ENCODE measurements at places on chromosomes 12 and 14.

DNA sequence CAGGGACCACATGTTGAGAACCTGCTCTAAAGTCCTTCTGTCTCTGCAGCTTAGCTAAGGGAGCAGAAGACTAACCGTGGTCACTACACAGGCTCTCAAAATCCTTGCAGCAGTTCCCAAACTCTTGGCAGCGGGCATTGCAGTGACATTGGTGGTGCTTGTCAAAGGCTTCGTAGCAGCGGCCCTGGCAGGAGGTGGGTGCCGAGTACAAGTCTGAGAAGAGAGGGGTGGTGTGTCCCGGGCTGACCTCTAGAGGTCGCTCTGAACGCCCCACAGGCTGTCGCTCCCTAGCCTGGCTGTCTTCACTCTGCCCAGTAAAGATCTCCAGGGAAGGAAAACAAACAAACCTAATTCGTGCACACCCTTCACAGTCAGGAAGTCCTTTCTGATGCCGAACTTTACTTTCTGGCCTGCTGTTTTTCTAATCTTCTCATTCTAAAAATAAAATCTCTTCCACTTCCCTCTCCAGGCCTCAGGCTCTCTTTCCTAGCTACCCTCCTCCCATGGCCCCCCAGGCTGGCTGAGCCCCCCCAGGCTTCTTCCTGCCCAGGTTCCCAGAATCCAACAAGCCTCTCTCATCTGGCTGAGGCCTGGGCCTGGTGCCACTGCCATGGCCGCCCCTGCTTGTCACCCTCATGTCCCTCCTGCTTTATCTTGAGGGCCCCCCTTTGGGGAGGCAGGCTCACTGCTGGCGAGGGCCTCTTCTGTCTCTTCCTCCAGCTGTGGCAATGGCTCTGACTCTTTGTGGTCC is 7.7 kb downstream of the ENDOU start:
- peak; percentile 71 for DNase-seq

- DNase-seq, result no peak
Measured at GRCh38 chr14:93794756-93795155, 6.5 kb upstream of the PRIMA1 start.

DNA sequence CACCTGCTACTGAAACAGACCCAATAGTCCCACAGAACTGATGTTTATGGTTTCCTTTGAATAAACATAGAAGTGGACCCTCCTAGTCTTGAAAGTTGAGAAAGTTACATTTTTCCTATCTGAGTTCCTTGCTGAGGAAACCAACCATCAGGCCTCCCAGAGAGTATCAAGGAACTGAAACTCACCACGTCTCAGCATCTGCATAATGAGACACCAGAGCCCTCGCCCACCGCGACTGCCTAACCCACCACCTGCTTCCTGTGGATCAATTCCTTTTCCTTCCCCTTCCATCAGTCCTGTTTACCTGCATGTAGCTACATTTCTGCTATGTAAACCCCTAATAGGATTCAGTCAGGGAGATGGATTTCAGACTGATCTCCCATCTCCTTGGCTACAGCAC is 443.2 kb upstream of the TMEM132C start:
- no peak for DNase-seq

GRCh38 chr14:75134644-75135043 is 7.8 kb upstream of the NEK9 start:
- no peak for DNase-seq

GRCh38 chr14:104750056-104750752 is 2.7 kb upstream of the SIVA1 start:
- DNase-seq, result no peak

GRCh38 chr12:124623344-124624035 is 56.1 kb upstream of the NCOR2 start:
- no peak for DNase-seq

GRCh38 chr14:54593860-54594259 is 26.9 kb downstream of the SAMD4A start:
- DNase-seq, result no peak

GRCh38 chr12:56188778-56189098 is 545 bp downstream of the SMARCC2 start:
- no peak for DNase-seq

- DNase-seq, result no peak
Measured at GRCh38 chr12:63916561-63917476, 72.3 kb downstream of the SRGAP1 start.

GRCh38 chr12:52350021-52350620 is 17.2 kb downstream of the KRT85 start:
- DNase-seq, result no peak

DNA sequence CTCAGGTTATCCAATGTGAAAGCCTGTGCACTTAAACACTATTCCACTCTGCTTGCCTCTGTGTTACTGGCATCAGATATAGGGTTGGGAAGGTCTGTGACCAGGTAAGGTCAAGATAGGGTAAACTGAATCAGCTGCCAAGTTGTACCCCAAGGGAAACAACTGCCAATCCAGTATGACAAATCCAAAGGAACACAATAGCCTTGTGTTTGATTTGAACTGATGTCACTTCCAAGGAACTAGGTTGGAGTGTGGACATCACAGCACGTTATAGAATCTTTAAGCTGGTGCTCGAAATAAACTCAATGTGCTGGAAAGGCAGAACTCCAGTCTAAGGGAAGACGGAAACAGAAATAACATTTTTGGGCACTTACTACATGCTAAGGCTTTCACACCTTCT is 223.4 kb upstream of the BTG1 start:
- no peak for DNase-seq

DNA sequence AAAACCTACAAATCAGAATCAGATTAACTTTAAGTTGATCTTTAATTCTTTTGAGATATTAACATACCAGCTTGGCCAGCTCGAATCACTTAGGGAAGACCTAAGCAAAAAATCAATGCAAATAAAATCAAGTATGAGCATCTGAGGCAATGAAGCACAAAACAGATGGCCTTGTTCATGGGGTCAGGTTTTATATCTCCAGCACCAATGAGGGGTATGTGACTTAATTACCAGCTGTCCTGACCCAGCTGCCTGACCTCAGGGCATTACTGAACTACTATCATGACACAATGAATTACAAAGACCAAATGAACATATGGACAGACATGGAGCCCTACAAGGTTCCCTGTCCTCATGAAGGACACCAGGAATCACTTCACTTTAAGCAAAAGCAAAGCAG is 70.5 kb downstream of the FGD6 start:
- no peak for DNase-seq

DNA sequence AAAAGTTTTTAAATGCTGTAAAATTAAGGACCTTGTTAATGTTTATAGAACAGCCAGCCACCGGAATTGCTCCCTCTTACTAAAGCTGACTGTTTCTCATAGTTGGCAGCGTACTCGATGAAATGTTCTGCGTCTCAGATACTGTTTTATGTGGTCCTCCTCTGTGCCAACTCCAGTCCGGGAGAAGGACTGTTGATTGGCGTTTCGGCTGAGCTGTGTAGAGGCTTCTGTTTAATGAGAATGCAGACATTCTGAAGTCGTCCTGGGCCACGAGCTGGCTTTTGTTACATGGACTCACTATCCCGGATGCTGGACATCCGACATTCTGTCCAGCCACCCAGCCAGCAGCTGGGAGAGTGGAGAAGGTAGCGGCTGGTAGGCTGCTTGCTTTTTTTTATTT is 75.4 kb downstream of the WDR20 start:
- no peak for DNase-seq

- DNase-seq, result no peak
Measured at GRCh38 chr14:100643426-100643825, 56.2 kb upstream of the BEGAIN start.

GRCh38 chr12:9361879-9362326 is 153.7 kb upstream of the PZP start:
- no peak for DNase-seq

DNA sequence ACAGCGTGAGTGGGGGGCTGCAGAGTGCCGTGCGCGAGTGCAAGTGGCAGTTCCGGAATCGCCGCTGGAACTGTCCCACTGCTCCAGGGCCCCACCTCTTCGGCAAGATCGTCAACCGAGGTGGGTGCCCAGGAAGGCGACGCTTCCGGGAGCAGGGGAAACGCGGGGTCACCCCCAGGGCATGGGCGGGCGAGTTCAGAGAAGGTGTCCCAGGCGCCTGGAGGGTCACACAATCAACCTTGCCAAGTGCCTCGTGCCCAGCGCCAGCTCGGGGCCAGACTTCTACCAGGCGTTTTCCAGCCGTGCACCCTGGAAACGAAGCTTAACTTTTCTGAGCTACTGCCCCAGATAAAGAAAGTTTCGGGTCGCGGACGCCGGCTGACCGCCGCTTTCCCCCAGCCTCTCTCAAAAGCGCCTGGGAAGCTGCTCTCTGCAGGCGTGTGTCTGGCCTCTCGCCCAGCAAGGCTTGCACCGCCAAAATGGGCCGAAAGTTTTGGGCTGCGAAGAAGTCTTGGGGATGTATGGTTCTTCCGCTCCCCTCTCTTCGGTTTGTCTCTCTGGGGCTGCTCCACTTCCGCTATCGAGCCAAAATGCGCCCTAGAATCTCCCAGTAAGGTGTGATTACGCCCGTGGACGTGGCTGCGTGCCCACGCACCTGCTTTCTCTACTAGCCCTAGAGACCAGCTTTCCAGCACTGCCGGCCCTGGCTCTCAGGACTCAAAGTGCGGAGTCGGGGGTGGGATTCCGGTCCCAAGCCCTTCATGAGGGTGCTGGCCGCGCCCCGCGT is 1.7 kb downstream of the WNT1 start:
- DNase-seq, result no peak

GRCh38 chr14:55430024-55430690 is 10.3 kb downstream of the TBPL2 start:
- no peak for DNase-seq

DNA sequence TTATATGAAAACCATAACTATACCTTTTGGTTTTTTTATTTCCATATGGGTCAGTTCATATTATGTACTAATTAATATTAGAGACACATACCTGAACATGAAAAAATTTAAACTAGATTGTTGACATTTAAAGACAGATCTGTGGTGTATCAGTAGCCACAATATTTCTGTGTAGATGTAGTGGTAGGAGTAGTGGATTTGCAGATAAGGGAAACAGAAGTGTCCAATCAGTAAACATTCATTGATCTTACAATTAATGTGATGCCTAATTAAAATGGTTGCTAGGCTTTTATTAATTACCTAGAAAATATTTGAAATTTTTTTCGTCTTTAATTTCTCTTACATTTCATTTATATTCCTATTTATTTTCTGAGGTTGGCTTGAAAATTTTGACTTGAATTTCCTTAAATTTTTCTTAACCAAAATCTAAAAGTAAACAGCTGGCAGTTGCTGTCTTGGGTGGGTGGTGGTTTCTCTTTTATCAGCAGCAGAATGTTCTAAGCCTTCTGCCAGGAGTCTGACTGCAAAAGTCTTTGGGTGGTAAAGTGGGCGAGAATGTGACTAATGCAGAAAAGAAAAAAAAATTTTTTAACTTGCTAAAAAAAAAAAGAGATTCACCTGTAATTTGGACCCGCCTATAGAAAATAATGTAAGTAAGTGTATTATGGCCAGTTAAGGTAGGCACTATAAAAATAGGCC is 2.4 kb downstream of the FGFR1OP2 start:
- DNase-seq, result no peak

DNA sequence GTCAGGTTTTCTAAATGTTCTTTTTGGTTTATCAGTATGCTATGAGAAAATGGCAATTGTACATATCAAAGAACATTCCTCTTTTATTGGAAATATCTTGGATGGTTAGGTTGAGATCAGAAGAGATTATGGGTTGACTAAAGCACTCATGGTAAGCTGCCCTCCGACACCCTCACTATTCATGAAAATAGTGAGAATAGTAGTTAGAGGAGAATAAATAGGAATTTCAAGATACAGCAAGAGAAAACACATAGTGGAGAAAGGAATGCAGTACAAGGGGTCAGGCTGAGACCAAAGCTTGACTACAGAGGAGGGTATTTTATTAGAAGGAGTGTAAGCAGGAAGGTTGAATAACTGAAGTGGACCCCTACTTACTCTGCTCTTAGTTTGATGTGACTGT is 112.5 kb downstream of the PTPRQ start:
- no peak for DNase-seq

- no peak for DNase-seq
Measured at GRCh38 chr12:3888659-3889058, 15.5 kb upstream of the PARP11 start.

- no peak for DNase-seq
Measured at GRCh38 chr12:124289634-124290600, 5.0 kb upstream of the RFLNA start.

GRCh38 chr14:52693036-52693435 is 2.3 kb downstream of the ERO1A start:
- DNase-seq, result no peak

DNA sequence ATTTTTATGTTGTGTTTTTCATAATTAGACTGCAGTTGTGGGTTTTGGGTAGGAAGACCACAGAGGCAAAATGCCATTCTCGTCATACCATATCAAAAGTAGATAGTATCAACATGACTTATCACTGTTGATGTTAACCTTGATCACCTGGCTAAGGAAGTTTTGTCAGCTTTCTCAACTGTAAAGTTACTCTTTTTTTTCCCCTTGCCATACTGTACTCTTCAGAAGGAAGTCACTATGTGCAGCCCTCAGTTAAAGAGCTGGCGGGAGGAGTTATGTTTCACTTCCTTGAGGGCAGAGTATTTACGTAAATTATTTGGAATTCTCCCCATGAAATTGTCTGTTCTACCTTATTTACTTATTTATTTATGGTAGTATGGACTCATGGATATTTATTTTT is 78.7 kb downstream of the PRORP start:
- no peak for DNase-seq

- DNase-seq, result no peak
Measured at GRCh38 chr14:95287176-95287754, 32.4 kb downstream of the CLMN start.

DNA sequence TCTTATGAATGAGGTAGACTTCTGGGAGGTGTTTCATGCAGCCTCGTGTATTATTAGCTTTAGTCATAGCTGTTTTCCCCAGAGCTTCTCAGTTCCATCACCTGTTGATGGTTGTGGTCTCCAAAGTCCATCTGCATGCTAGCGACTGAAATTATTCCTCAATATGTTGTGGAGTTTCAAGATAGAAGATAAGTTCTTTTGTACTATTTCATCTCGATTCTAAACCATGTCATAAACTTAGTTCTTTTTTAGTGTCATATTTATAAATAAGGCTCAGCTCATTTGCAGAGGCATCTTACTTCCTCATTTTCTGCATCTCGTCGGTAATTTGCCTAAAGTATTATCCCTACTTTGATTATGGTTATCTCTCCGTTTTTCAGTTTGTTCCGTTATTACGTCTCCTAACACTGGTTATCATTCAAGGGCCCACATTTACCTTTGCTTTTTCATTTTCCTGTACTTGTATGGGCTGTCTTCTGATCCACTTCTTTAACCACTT is 119.1 kb downstream of the ITPR2 start:
- no peak for DNase-seq

- DNase-seq, result no peak
Measured at GRCh38 chr14:39974036-39974435, 541.8 kb upstream of the FBXO33 start.

GRCh38 chr12:4555804-4556203 is 6.2 kb upstream of the DYRK4 start:
- no peak for DNase-seq

- DNase-seq, result no peak
Measured at GRCh38 chr12:15278816-15279658, 43.3 kb upstream of the PTPRO start.

Data from progenitor cell of endocrine pancreas (in vitro differentiated cells).